ENCODE measurements at places on chromosomes 5 and 9.

DNA sequence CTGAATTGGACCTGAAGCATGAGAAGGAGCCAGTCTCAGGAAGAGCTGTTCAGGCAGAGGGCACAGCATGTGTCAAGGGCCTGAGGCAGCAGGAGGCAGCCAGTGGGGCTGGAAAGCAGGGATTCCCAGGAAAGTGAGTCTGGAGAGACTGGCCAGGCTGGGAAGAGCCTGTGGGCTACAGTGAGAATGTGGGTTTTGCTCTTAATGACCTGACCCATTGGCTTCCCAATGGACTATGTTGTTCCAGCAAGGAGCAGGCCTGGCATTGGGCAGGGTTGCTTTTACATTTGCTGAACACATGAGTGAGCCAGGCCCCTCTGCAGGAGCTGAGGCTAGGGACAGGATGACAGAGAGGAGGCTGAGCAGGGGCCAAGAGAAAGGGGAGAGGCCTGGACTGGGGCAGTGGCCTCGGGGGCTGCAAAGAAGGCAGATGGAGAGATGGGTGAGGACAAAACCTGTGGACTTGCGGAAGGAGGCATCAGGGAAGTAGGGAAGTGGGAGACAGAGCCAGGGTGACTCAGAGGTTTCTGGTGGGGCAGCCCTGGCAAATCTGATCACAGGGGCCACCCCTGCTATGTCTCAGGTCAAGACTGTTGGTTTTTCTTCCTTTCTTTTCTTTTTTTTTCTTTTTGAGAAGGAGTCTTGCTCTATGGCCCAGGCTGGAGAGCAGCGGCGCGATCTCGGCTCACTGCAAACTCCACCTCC lies 65.9 kb upstream of the NEK6 start:
- DNase-seq = no peak

GRCh38 chr5:31759925-31760324 lies 121.0 kb downstream of the PDZD2 start:
- no peak for DNase-seq

DNA sequence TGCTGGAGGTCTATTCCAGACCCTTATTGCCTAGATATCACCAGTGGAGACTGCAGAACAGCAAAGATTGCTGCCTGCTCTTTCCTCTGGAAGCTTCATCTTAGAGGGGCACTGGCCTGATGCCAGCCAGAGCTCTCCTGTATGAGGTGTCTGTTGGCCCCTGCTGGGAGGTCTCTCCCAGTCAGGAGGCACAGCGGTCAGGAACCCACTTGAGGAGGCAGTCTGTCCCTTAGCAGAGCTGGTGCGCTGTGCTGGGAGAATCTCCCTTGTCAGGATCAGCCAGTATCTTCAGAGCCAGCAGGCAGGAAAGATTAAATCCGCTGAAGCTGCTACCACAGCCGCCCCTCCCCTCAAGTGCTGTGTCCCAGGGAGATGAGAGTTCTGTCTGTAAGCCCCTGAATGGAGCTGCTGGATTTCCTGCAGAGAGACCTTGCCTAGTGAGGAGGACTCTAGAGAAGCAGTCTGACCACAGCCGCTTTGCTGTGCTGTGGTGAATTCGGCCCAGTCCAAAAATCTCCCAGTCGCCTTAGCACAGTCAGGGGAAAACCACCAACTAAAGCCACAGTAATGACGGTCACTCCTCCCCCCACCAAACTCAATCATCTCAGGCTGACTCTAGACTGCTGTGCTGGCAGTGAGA lies 124.1 kb downstream of the JAKMIP2 start:
- no peak for DNase-seq

GRCh38 chr5:78899922-78900362 lies 85.2 kb downstream of the ARSB start:
- no peak for DNase-seq

GRCh38 chr9:16175461-16175860 lies 622.6 kb downstream of the CCDC171 start:
- no peak for DNase-seq

GRCh38 chr9:35945341-35946018 lies 12.5 kb downstream of the OR2S2 start:
- DNase-seq = peak; percentile 50

- no peak for DNase-seq
Measured at GRCh38 chr5:138640646-138641254, 65.5 kb upstream of the HSPA9 start.

- DNase-seq = no peak
Measured at GRCh38 chr9:100427366-100428263, 672 bp downstream of the MSANTD3 start.

GRCh38 chr5:60792438-60792837 lies 51.6 kb downstream of the ELOVL7 start:
- DNase-seq = no peak

- no peak for DNase-seq
Measured at GRCh38 chr5:132298298-132299212, 4.4 kb downstream of the SLC22A4 start.

DNA sequence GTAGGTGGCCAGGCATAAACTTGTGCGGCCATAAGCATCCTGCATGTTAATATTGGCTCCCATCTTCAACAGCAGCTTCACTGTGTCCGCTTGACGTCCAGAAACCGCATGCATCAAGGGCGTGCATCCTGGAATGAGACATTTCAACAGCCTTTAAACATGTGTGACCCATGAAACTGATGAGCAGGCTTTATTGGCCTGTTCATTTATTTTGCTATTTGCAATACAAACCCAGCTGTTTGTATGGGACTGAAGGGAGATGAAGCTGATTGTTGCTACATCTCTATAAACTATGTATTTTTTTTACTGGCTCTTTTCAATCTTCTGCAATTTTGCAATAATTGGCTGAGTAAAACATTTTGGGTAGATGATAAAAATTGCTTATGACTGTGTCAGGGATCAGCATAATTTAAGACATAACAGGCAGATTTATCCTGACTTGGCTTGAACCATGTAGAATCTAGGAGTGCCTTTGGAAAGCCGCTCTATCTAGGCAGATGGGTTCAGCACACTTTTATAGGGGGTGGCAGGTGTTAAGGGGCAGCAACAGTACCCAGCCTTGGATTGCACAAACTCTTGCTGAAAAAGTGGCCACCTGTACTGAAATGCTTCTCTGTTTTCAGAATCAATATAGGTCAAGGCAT lies 56.9 kb downstream of the ANKRD55 start:
- no peak for DNase-seq

- DNase-seq = no peak
Measured at GRCh38 chr9:37760416-37761161, 7.0 kb downstream of the TRMT10B start.

DNA sequence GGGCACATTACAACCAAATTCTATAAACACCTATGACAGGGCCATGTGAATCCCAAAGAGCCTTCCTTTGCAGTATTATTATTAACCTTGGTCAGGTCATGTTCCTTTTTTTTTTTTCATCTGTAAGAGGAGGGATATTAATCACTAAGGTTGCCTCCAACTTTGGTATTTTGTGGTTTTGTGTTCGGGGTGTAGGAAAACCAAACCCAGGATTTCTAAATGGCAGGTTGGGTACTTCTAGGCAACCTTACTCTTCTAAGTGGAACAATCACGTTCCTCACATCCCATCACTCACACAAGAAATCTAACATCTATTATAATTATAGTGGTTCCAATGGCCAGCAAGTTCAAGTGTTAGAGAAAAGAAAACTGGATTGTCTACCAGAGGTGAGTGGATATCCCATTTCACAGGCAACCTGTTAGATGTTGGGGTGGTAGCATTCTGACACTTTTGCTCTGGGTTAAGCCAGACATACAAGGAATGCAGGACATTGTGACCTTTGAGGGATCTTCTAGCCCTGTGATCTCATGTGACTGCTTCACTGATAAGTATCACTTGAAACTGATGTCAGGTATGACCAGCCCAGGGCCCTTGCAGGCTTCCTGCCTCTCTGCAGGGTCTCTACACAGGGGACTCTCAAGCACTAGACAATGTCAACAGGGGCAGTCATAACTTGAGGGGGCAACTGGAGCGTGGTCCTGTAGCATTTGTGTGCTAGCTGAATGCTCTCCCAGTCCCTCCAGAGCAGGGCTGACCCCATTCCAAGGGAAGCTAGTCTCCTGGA lies 126.2 kb upstream of the VLDLR start:
- no peak for DNase-seq

- DNase-seq = no peak
Measured at GRCh38 chr5:34656700-34657273, 659 bp downstream of the RAI14 start.

DNA sequence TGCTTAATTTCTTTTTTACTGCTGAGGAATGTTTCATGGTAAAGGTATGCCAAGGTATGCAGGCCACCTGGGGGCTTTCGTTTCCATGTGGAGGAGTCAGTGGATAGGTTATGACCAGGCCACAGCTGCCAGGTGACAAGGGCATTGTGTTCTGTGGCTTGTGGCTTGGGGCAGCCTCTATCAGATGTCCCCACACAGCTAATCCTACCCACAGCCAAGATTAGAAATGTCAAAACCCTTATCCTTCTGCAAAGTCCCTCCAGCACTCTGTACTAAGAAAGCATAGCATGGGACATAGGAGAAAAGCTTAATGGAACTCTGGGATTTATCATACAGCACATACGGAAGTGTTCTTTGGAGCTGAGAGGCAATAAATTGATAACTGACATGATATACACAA lies 171.2 kb upstream of the S1PR3 start:
- no peak for DNase-seq

DNA sequence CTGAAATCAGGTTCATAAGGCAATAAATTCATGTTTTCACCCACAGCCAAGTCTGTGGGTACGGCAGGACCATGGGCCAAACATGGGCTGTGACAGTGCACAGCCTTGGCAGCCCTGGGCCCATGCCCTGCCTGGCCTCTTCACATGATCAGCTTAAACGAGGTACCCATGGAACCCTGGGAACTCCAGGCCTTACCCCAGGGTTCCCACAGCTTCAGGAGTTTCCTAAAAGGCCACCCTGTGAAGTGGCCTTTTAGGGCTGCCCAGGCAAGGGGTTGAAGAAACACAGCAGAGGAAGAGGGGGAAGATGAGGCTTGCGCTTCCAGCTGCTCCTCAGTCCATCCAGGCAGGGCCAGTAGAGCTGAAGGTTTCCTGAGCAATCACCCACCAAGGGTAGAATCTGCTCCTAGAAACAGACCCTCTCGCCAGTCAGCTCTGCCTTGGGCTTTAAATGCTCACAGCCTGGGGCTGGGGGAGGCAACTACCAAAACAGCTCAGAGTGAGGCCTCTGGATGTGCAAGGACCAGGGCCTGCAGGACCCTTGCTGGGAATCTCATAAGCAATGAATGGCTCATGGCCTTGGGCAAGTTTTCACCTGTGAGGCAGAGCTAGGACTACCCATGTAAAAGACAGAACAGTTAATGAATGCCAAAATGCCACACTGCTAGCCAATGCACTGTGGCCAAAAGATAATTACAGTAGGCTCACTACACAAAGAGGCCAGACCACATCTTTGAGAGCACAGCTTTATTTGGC lies 79.3 kb upstream of the LRRTM2 start:
- no peak for DNase-seq

- DNase-seq = no peak
Measured at GRCh38 chr9:74543145-74543544, 46.0 kb downstream of the RORB start.

- no peak for DNase-seq
Measured at GRCh38 chr9:99114846-99115500, 10.1 kb downstream of the TGFBR1 start.

DNA sequence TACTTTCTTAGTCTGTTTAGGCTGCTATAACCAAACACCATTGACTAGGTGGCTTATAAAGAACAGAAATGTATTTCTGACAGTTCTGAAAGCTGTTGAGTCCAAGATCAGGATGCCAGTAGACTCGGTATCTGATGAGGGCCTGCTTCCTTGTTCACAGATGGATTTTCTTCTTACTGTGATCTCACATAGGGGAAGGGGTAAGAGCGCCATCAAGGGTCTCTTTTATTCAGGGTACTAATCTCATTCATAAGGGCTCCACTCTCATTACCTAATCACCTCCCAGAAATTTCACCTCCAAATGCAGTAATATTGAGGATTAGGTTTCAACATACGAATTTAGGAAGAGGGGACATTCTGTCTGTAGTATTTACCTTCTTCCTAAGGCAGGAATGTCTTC lies 384.0 kb upstream of the DMAC1 start:
- no peak for DNase-seq

DNA sequence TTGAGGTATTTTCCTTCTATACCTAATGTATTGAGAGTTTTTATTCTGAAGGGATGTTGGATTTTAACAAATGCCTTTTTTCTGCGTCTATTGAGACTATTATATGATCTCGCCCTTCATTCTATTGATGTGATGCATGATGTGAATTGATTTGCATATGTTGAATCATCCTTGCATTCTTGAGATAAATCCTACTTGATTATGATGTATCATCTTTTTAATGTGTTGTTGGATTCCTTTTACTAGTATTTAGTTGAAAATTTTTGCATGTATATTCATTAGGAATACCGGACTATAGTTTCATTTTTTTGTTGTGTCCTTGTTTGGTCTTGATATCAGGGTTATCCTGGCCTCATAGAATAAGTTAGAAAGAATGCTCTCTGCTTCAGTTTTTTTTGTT lies 169.7 kb downstream of the NPR3 start:
- DNase-seq = no peak

- no peak for DNase-seq
Measured at GRCh38 chr5:53545744-53546143, 14.7 kb upstream of the NDUFS4 start.

GRCh38 chr9:136650648-136651047 lies 12.1 kb upstream of the EGFL7 start:
- DNase-seq = no peak

DNA sequence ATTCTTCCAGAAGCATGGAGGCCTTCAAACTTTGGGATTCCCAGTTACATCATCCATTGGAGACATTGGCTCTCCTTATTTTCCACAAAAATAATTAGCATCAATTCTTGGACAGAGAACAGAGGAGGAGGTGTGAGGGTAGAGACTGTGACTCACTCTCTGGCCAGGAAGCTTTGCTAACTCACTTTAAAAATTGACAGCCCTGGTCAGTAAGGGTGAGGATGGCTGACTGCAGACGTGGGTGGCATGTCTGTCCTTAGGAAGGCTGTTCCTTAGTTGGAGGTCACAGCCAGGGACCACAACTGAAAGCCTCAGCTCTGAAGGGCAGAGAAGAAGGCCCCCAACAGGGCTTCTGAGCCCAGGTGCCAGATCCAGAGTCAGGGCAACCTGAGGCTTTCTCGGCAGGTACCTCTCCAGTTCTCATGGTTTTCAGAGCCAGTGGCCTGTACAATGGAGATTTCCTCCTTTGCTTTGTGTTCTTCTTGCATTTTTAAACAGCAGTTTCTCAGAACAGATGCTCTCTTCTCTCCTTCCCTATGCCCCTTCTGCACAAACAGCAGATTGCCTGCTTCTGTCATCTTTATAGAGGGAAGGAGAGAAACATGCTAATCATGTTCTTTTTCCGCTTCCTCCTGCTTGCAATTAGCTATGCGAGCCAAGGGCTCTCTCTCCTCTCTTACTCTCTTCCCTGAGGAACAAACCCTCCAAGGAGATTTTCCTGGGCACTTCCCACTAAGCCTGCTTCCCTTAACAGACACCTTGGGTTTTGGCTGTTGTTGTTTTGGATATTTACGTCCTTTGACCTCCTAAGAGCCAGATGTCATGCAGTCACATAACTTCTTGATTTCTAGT lies 92.5 kb upstream of the ZNF366 start:
- DNase-seq = no peak

DNA sequence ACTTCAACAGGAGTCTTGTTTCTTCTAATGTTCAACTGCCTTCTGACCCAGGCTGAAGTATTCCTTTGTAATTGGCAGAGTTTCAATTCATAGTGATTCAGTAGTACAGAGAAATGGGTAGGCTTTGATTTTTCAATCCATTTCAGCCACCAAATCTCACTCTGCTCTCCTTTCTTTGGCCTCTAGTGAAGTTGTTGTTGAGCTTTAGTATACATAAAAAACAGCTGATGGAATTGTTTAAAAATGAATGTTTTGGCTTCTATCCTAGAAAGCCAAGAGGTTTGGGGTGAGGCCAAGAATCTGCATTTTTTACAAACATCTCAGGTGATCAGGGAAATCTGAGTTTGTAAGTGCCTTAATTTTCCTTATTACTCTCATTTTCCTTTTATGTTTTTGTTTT lies 182.9 kb upstream of the MAP1B start:
- no peak for DNase-seq
